GM19239 (cell line): ENCODE measurements at places on chromosomes 7 and 10.

DNA sequence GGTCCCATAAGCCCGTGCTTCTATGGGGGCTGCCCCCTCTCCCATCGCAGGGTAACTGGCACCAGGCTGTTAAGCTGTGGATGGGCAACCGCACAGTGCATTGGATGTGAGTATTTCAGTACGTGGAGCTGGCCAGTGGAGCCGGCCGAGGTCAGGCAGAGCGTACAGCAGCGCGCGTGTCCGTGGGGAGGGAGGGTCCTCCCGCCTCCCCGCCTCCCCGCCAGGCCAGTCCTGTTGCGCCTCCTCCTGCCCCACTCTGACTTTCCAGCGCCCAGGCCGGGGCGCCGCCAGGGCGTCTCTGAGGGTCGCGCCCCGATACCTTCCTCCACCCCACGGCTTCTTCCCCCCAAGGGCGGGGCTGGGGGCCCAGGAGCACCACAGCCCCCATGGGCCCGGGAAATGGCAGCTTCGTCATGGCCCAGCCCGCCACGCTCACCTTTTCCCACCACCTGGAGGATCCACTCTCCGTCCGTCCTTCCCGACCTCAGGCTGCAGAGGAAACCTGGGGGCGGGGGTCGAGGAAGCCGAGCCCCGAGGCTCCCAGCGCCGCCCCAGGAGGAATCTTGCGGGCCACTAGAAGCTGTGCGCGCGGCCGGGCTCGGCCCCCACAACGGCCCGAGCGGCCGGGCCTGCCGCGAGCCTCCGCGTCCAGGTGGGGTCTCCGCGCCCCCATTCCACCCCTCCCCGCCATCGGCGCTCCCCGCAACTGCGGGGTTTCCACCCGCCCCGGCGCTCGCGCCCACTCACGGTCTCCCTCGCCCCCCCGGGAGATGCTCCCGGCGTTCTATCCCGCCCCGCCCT is 831 bp upstream of the PFKP start:
- no peak for DNase-seq

DNA sequence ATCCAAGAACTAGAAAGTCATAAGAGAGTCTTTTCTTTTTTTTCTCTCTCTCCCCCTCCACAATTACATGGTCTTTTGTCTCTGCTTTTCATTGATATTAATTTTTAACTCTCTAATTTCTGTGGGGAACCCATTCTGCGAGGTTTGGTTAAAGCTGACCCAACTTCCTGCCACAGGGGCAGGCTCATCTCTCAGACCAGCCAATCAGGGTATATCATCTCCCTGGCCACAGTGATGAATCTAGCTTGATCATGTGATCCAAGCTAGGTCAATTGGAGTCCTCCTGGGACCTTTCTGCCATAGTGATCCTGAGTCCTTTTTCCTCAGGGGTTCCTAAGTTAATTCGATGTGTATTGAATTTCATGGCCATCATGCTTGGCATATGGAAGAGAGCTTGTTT is 38.0 kb upstream of the TRUB1 start:
- DNase-seq = no peak

DNA sequence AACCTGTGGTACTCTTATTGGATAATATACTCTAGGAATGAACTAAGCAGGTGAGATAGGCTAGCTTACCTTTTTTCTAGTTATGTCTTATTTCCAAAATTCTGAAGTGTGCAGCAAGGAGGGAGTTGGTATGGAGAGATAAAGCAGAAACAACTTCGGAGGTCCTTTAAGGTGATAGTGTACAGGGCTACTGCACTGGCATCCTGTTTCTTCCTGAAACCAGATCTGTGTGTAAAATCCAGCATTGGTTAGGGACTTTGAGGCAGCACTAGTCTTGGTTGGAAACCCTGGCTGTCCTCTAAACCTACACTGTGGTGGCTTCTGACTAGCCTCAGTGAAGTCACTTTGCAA is 66.9 kb upstream of the STRIP2 start:
- no peak for DNase-seq

GRCh38 chr7:55575098-55575497 is 2.8 kb upstream of the VOPP1 start:
- DNase-seq = no peak

DNA sequence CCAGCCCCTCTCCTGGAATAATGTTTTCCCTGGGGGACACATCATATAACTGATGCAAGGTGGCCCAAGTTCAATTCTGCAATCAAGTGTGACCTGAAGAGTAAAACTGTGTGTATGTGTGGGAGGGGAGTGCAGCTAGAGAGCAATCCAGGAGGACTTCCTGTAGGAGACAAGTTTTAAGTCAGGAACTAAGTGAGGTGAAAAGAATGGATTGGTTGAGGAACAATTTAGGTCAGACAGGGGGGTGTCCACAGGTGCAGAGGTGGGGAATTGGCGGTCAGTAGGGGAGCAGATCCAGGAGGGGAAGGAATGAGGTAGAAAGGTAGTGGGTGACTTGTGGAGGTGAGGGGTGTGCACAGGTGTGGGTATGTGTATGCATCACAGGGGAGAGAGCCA is 82.6 kb downstream of the NEURL1 start:
- DNase-seq = no peak
